HCT116 (cell line): ENCODE measurements at places on chromosomes 1 and 21.

DNA sequence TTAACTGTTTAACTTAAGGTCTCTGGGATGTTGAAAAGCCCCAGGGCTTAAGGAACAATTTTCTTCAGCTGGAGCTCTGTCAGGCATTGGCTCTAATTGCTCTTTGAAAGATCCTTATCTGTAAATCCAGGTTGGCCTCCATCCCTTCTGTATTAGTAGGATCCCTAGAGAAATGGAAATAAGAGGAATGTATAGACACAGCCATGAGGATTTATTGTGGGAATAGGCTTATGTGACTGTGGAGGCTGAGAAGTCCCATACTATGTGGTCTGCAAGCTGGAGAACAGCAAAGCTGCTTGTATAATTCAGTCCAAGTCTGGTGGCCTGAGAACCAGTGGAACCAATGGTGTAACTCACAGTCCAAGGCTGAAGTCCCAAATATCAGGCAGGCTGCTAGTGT, 47.6 kb upstream of the VAV3 start:
- no peak for DNase-seq

- no peak for DNase-seq
These were observed 55.5 kb downstream of the CAPN8 start for GRCh38 chr1:223609977-223610376.

DNA sequence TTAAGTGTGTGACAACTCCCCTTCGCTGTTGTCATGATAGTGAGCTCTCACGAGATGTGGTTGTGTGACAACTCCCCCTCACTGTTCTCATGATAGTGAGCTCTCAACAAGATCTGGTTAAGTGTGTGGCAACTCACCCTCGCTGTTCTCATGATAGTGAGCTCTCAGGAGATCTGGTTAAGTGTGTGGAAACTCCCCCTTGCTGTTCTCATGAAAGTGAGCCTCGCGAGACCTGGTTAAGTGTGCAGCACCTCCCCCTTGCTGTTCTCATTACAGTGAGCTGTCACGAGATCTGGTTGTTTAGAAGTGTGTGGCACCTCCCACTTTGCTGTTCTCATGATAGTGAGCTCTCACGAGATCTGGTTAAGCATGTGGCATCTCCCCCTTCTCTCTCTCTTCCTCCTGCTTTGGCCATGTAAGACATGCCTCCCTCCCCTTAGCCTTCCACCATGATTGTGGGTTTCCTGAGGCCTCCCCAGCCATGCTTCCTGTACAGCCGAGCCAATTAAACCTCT, 25.1 kb upstream of the LSS start:
- DNase-seq = no peak

DNA sequence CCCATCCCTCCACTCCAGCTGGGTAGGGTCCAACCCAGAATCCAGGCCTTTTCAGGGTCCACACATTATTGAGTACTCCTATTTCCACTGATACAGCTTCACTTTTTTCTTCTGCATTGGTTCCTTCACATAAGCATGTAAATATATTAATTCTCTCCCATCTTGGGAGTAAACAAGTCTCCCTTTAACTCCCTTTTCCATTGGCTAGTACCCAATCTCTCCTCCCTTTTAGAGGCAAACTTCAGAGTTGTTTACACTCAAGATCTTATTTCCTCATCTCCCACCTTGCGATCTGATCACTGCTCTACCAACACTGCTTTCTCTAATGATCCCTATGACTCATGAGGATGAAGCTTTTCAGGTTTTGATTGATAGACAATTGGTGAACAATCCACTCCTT, 20.3 kb downstream of the DMAP1 start:
- DNase-seq = no peak

GRCh38 chr1:223299553-223299952, 64.4 kb downstream of the SUSD4 start:
- DNase-seq = no peak

GRCh38 chr1:11531314-11531870, 52.4 kb downstream of the DISP3 start:
- DNase-seq = no peak

DNA sequence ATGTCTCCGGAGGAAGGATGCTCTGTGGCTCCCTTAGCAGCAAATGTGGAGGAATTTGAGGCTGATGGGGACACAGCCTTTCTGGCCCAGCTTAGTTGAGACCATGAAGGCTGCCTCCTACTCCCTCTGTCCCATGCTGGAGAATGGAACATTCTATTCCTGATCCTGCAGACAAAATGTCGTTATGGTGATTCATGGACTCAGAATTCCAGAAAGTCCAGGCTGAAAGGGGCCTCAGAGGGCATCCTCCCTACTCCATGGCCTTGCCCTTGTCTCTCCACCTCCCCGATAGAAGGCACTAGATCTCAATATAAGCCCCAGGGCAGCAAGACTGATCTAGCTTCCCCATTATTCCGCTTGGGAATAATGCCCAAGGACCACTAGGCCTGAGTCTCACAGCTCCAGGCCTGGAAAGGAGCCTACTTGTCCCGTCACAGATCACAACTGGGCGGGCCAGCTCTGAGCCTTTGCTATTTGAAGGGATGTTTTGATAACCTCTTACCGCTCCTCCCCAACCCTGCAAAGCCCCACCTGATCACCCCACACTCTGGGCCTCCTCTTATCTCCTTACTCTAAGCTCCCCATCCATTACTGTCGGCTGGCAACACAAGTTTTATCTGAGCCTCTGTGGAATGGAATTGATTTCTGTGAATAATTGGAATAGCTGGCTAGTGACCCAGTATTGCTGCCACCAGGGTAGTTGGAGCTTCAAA, 52.8 kb upstream of the TRABD2B start:
- DNase-seq = no peak

GRCh38 chr21:29157080-29157479, 26.6 kb downstream of the MAP3K7CL start:
- no peak for DNase-seq

DNA sequence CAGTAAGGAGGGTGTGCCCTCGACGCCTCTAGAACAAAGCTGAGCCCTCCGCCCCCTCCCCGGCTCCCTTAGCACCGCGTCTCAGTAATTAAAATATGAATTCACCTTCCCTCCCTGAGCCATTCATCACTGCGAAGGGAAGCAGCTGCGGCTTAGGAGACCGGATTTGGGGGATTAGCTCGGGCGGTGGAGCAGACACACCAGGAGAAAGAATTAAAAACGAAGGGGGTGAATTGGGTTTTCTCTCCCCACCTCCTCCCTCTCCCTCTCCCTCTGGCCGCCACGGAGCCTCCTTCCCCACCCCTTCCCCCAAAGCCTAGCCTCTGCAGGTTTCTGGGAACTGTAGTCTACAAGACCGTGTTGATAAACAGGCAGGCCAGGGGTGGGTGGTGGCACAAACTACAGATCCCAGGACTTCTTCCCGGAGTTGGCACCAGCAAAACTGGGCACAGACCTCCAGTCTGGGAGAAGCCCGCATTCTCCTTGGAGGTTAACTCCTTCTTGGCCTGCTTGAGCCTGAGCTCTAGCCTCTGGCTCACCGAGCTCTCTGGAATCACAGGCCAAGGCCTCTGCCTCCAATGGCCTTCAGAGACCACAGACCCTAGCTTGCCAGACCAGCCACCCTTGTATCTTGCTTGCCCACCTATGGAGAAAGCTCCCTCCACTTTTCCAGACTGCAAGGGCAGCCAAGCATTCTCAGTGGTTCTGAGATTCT, 10.8 kb downstream of the BLACAT1 start:
- DNase-seq = no peak

GRCh38 chr21:25772686-25773085, 37.9 kb downstream of the GABPA start:
- no peak for DNase-seq

GRCh38 chr1:36091141-36091540, 2.4 kb downstream of the ADPRS start:
- no peak for DNase-seq

GRCh38 chr1:154520333-154520732, 18.1 kb upstream of the SHE start:
- DNase-seq = no peak

DNA sequence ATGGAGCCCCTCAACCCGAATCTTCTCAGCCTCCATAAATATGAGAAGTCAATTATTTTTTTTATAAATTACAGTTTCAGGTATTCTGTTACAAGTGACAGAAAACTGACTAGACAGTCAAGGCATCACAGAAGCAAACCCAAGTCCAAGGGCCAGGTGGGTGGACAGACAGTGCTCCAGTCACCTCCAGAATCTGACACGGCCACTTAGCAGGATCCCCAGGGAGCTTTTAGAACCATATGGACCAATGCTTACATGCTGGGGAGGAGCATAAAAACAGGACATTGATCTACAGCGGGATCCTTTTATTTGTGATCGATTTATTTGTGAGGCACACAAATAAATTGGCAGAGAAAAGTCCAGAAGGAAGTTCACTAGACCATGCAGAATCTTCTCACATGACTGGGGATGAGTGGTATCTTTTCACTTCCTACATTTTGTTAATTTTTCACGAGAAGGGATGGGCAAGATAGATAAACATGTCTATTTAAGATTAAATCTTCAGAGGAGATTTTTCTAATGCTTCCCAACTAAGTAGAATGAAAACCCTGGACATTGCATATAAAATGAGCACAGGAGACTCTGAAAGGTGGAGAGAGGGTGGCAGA, 15.0 kb downstream of the ZNF496 start:
- no peak for DNase-seq

- DNase-seq = no peak
These were observed 504 bp downstream of the SCCPDH start for GRCh38 chr1:246724731-246725095.

DNA sequence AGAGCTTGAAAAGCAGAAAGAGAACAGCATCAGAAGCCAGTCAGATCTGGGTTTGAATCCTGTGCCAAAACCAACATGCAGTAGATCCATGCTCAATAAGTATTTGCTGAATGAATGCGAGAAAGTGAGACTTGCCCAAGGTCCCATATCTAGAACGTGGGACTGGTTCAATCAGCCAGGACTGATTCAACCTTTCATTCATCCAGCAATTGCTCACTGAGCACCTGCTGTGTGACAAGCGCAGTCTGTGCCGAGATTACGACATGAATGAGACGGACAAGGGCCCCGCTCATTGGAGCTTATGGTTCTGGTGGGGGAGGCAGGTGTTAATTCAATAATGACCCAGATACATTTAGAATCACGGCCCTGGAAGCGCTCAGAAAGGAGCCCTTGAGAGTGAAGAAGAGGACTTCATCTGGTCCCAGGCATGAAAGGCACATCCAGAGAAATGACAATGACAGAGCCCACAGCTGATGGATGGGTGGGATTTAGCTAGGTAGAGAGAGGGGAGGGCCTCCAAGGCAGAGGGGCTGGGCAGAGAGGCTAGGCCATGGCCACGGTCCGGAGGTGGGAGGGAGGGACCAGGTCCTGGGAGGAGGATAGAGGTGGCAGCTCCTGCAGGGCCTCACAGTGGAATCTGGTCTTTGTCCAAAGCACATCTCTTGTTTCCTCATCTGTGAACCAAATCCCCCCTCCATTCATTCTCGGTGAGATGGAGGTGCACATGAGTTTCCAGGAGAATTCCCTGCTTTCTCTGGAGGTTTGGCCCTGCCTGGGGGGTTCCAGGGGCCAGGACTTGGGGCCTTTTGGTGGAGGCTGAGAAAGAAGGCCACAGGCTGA, 4.2 kb upstream of the FAM131C start:
- no peak for DNase-seq

DNA sequence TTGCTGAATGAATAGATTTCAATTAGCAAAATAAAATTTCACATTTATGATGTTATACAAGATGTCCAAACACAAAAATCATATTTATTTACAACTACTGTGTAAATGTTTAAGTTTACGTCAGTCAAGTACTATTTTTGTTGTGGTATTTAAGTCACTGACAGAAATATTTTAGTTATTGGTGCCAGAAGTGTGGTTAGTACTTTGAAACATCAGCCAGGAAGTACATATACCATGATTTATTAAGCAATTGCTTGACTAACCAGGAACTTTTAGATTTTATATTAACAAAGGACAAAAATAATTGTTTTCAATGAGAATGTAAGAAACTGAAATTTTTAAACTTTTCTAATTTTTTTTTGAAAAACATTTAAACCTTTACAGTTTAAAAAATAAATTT, 2.4 kb upstream of the FCRL4 start:
- DNase-seq = no peak

DNA sequence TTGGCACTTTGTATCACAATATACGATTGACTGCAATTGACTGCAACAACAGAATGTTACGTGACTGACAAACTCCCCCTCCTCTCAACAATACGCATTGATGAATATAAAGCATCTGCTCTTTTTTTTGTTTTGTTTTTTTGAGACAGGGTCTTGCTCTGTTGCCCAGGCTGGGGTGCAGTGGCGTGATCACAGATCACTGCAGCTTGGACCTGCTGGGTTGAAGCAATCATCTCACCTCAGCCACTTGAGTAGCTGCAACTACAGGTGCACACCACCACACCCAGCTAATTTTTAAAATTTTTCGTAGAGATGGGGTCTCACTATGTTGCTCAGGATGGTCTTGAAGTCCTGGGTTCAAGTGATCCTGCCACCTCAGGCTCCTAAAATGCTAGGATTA, 21.3 kb upstream of the CEP85 start:
- no peak for DNase-seq

- DNase-seq = no peak
These were observed 534.4 kb downstream of the MATN1 start for GRCh38 chr1:30188999-30189398.

DNA sequence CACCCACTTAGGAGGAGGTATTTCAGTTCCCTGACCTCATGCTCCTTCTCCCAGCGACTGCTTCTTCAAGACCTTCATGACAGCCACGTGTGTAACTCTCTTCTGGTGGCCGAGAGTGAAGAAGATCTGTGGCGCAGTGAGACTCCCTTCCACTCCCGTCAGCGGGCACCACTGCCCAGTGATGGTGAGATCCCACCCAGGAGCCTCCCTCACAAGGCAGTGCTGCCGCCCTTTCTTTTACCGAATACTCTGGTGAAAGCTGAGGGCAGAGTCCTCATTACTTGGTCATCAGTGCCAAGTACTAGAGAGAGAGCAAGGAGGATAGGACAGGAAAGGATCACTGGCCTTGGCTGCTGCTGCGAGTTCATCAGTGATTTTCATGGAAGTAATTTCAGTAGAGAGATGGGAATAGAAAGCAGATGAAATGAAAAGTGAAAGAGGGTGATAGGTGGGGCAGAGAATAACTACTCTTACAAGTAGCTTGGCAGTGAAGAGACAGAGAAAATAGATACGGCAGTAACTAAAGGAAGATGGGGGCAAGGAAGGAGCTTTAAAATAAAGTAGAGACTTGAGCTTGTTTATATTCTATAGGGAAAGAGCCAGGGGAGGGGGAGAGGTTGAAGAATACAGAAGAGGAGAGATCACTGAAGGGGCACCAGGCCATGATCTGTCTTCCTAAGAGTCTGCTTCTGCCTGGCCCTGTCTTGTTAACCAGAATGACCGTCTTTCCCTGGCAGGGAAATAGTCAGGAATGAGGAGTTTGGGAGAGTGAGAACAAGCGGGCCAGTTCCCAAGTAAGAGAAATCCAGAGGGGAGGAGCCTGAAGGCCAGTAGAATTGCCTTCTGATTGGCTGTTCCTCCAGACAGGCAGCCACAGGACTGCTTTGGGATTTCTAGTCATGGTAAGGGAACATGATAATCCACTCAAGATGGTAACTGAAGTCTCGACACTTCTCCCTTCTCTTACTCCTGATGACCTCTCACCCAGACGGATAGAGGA, 18.3 kb downstream of the HYI start:
- DNase-seq = no peak
